ENCODE measurements at places on chromosomes 13 and 19.

GRCh38 chr13:91123456-91124127, 223.9 kb upstream of the MIR17HG start:
- no peak for DNase-seq

GRCh38 chr13:111080642-111081041, 34.5 kb upstream of the ARHGEF7 start:
- no peak for DNase-seq

DNA sequence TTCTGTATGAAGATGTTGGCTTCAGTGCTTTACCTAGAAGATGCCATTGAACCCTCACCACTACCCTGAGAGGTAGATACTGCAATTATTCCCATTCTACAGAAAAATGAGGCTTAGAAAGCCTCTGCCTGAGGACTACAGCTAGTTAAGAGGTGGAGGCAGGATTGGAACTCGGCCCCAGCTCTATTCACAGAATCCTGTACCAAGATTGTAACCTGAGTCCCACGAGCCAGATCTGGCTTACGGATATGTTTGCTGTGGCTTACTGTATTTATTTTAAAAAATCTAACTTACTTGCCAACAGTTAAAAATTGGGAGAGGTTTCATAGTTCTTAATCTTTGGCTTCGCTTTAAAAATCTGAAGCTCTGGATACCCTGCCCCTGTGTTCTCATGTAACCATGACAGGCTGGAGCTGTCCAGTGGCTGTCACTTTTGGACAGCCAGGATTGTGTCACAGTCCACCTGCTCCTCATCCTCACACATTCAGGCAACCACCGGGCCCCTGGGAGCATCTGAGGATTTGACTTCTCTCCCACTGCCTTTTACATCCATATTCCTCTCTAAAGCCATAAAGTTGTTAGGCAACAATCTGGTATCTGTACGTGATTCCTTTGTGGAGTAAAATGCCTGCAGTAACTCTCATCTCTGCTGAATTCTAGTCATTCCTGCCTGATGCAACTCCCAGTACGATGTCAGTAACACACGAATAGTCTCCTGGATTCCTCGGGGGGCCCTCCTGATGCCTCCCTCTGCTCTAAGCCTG, 160.8 kb upstream of the SERP2 start:
- peak; percentile 85 for DNase-seq

DNA sequence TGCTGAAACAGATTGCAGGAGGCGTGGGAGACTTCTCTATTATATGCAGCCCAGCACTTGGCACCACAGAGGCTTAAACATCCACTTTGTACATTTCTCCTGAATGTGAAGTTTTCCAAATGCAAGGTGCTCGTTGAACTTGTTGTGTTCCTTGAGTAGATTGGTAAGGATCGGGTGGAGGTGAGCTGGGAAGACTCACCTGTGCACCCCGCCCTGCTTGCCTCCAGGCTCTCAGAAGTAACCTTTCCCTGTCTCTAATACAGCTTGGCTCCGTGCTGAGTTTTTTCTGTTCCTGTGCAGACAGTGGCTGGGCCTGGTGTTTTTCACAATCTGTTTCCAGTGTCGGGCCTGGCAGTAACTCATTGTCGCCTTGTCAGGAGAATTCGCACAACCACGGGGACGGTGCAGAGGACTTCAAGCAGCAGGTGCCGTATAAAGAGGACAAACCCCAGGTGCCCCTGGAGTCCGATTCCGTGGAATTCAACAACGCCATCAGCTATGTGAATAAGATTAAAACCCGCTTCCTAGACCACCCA, 12.3 kb downstream of the SIN3B start:
- no peak for DNase-seq

DNA sequence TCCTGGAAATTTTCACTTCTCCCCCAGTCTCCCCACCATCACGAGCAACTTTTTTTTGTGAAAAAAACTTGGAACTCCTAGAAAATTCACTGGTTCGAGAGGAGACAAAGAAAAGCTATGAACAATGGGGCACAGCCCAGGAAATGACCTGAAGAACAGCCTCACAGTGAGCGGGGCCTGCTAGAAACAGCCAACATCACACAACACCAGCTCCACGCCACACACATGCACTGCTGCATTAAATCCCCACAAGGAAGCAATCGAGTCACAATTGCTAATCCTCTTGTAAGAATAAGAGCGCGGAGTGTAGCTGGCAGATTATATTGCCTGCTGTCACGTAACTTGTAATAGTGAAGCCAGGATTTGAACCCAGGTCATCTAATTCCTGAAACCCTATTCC, 48.8 kb downstream of the SLC7A1 start:
- no peak for DNase-seq

- DNase-seq: no peak
These were observed 612.6 kb downstream of the DACH1 start for GRCh38 chr13:71254384-71254783.

DNA sequence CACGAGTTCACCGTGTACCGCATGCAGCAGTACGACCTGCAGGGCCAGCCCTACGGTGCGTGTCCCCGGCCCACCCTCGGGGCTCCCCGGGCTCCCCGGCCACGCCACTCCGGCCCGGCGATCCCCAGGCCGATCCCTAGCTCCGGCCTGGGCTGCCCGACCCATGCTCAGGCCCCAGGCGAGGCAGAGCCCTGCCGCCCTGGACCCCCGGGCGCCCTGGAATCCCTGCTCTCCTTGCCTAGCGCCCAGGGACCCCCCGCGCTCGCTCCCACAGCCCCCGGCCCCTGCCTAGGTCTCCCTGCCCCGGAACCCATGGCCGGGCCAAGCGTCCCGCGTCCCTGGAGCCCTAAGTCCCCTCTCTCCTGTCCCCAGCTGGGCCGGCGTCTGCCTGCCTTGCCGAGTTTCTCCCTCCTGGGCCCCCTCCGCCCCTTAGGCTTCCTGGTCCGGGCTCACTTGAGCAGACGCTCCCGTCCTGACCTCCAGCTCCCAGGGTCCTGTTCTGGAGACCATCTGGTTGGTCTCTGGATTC, 494 bp downstream of the NCLN start:
- no peak for DNase-seq

DNA sequence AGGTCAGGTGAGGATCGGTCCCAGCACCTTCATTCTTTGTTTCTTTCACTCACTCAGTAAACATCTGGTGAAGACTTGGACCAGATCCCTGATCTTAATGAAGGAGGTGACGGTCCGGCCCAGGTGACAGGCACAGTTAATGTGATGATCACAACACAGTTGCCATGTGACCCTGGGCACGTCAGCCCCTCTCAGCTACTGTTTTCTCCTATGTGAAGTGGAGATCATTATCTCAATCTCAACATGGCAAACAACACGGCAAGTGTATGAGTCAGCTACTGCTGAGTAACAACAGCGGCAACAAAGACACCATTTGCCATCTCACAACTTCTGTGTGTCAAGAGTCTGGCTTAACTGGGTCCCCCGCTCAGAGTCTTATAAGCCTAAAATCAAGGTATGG, 74.6 kb downstream of the GNG7 start:
- no peak for DNase-seq

GRCh38 chr13:72983085-72983768, 75.6 kb upstream of the KLF5 start:
- DNase-seq: peak; percentile 48

GRCh38 chr19:20662421-20663105, 1.2 kb upstream of the ZNF626 start:
- DNase-seq: no peak

DNA sequence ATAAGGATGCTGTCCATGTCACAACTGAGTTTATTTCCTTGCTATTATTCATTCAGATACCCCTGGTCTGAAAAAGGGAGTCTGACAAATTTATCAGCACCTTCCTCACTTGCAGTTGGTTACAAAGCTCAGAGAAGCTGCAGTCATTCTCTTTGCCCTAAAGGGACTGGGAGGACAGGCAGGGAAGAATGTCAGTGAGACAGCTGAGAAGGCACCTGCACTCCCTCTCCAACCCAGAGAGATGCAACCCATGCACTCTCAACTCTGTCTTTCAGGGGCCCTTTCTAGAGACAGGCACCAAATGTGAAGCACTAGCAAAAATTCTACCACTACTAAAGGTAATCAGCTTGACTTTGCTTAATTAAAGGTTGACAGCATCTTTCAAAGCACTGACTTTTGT, 83.3 kb downstream of the CRYL1 start:
- DNase-seq: no peak

GRCh38 chr13:110944121-110944967, 29.5 kb upstream of the ANKRD10 start:
- DNase-seq: peak; percentile 59

DNA sequence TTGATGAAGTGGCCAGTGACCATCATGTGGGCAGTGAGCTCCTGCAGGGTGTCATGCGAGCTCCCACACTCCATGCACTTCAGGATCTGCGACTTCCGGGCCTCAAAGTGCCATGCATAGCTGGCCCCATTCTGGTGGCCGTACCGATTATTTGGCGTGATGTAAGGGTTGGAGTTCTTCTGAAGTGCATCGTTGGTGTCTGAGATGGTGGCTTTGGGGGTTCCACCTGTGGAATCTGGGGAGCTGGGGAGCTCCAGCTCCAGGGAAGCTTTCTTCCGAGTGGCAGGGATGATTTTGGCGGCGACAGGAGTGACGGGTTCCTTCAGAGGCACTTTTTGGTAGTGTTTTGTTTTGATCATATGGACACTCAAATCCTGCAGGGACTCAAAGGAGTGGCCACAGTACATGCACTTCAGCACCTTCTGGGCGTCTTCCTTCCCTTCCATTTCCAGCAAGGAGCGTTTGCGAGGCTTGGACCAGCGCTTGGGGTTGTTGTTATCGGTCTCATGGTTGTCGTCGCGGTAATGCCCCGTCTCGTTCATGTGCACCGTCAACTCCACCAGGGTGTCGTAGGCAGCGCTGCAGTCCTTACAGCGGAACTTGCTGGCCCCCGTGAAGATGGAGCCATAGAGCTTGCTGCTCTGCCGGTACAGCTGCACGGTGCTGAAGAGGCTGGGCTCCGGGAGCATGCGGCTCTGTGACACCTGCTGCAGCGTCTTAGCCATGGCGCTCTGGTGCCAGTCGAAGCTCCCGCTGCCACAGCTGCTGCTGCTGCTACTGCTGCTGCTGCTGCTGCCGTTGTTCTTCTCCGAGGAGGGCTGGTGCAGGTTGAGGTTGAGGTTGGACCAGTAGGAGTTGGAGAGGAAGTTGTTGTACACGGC, 70.4 kb downstream of the TSHZ3 start:
- no peak for DNase-seq

- DNase-seq: no peak
These were observed 567 bp upstream of the CTU1 start for GRCh38 chr19:51108805-51109146.

DNA sequence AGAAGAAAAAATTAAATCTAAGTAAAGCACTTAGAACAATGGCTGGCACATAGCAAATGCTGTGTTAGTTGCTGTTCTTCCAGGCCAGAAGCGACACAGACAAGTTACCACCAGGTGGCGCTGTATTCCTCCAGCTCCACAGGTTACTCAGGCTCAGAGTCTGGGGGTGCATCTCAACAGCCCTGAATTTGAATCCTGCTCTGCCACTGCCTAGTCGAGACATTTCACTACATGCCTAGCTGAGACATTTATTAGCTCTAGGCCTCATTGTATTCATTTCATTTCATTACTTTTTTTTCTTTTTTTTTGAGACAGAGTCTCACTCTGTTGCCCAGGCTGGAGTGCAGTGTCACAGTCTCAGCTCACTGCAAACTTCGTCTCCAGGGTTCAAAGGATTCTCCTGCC, 16.4 kb upstream of the CYP2B6 start:
- DNase-seq: peak; percentile 69

DNA sequence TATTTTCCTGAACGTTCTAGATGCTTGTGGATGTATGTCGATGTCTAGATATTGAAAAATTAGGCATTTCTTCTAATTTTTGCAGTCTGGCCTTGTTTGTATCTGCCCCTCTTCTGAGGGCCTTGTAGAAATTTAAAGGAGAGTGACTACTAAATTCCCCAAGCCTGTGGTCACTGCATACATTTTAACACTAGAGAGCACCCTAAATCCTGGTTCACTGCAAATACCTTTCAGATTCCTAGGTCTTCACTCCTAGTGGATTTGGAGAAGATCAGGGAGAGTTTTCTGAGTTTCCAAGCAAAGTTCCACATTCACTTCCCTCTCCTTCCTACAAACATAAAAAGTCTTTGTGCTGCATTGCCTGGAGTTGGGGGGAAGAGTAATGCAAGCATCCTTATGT, 1272.5 kb downstream of the OLFM4 start:
- DNase-seq: no peak

- no peak for DNase-seq
These were observed 1146.9 kb downstream of the OLFM4 start for GRCh38 chr13:54175466-54175865.

GRCh38 chr13:77544355-77544754, 8.8 kb downstream of the SCEL start:
- no peak for DNase-seq

DNA sequence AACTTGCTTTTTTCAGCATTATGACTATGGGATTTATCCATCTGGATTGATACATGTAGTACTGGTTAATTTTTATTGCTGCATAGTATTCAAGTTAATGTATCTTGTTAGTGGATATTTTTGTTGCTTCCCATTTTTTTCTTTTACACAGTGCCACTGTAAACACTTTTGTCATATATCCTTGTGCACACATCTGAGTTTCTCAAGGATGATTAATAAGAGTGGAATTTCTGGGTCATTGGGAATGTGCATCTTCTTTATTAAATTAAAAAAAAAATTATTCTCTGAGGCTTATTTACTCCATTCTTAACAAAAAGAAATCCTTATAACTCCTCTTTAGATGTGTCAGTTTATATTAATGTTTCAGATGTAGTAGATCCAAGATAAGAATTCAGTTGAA, 27.3 kb downstream of the B3GLCT start:
- no peak for DNase-seq

GRCh38 chr19:55242517-55242916, 14.0 kb upstream of the TMEM86B start:
- no peak for DNase-seq

DNA sequence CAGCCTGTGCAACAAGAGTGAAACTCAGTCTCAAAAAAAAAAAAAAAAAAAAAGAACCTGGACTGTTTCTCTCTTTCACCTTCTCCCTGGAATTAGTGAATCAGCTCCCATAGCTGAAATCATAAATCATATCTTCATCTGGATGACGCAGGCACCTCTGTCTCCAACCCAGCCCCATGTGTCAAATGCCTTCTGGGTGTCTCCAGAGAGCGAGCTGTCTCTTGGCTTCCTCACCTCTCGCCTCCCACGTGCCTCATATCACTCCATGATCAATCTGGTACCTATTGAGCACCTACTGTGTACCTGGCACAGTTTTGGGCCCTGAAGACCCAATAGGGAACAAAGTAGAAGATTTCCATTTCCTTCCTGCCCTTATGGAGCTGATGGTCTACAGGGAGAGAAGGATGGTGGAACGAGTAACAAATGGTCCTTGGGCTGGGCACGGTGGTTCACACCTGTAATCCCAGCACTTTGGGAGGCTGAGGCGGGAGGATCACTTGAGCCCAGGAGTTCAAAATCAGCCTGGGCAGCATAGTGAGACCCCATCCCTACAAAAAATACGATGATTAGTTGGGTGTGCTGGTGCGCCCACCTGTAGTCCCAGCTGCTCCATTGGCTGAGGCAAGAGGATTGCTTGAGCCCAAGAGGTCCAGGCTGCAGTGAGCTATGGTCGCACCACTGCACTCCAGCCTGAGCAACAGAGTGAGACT, 2.5 kb downstream of the HSD11B1L start:
- DNase-seq: no peak

GRCh38 chr13:91166714-91167511, 180.6 kb upstream of the MIR17HG start:
- DNase-seq: no peak

All from Caco-2 (cell line).